ENCODE measurements at places on chromosomes 6 and 20.

GRCh38 chr6:35061651-35062410 is 79.3 kb downstream of the TCP11 start:
- H3K27me3 ChIP-seq, result no peaks in the 10 kb centered on the region
- peaks cover 16% of the 10 kb centered on the region for H3K36me3 ChIP-seq
- H3K4me3 ChIP-seq, result no peak overlapping the region

DNA sequence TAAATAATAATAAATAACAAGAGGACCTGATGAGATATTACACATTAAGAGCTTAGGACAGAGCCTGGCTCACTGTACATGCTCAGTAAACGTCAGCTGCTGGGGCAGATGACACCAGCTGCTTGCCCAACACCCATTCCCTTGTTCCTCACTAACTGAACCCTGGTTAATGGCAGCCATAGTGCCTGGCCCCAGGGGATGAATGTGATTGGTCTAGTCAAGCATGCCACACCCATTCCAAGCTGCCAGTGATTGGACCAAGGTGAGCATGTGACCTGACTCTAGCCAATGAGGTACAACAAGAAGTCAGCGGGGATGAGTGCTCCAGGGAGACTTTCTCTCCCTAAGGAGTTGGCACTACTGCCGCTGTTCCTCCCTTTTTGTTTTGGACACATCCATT is 85.1 kb upstream of the PTPN1 start:
- no peak overlapping the region for H3K4me3 ChIP-seq
- no peaks in the 10 kb centered on the region for H3K36me3 ChIP-seq
- no peak for DNase-seq
- H3K27ac ChIP-seq, result no peak overlapping the region

- DNase-seq, result no peak
- no peaks in the 10 kb centered on the region for H3K27me3 ChIP-seq
- H3K4me1 ChIP-seq, result no peaks in the 10 kb centered on the region
- no peak overlapping the region for H3K4me3 ChIP-seq
Measured at GRCh38 chr6:41986339-41986738, 44.7 kb upstream of the CCND3 start.

DNA sequence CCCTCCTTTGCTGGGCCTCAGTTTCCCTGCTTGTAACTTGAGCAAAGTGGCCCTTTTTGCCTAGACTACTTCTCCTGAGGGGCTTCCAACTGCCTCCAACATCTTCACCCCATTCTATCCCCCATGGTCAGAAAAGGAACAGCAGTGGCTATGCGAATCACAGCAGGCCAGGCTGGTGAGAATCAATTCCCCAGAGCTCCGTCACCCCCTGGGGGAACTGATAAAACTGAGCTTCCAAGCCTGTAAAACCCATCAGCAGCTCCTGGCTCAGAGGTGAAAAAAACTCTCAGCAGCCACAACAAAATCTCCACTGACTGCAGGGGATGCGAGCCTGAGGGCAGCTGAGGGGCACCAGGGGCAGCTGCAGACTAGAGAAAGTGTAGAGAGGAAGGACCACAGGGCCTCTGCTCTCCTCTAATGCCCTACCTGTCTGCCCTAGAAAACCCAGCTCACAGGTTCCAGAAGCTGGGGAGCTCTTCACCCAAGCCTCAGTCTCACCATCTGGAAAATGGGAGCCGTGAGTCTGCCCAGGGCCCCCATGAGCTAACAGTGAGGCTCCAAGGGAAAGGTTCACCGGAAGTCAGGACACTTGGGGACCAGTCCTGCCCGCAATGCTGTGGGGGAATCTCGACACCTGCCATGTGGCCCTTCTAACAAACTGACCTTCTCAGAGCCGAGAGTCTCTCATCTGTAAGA is 120.6 kb downstream of the GRM4 start:
- no peak for DNase-seq
- H3K4me3 ChIP-seq, result no peak overlapping the region
- H3K27me3 ChIP-seq, result no peaks in the 10 kb centered on the region
- no peaks in the 10 kb centered on the region for H3K36me3 ChIP-seq
- no peak overlapping the region for H3K27ac ChIP-seq
- H3K4me1 ChIP-seq, result no peaks in the 10 kb centered on the region

GRCh38 chr6:130362128-130362527 is 3.7 kb upstream of the TMEM200A start:
- H3K4me3 ChIP-seq, result no peak overlapping the region
- H3K4me1 ChIP-seq, result no peaks in the 10 kb centered on the region
- H3K27ac ChIP-seq, result no peak overlapping the region
- no peaks in the 10 kb centered on the region for H3K36me3 ChIP-seq

DNA sequence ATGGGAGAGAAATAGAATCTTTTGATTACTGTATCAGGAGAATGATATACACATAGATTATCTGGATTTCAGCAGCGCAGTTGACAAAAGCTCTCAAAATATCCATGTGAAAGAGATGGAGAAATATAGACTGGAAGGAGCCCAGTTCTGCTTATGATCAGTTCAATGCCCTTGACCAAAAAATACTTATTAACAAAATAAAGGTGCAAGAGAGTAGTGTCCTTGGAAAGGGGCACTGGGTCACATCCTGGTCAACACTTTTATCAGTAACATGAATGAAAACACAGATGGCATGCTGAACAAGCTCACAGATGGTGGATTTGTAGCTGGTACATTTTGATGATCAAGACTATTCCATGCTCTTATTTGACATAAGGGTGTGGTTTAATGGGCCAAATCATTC is 63.9 kb upstream of the PLEKHG1 start:
- no peaks in the 10 kb centered on the region for H3K27me3 ChIP-seq
- no peak overlapping the region for H3K4me3 ChIP-seq
- DNase-seq, result no peak
- H3K27ac ChIP-seq, result no peak overlapping the region

- no peaks in the 10 kb centered on the region for H3K4me1 ChIP-seq
- no peak overlapping the region for H3K27ac ChIP-seq
- no peaks in the 10 kb centered on the region for H3K36me3 ChIP-seq
- no peak for DNase-seq
Measured at GRCh38 chr20:62210496-62210855, 9.6 kb downstream of the HRH3 start.

DNA sequence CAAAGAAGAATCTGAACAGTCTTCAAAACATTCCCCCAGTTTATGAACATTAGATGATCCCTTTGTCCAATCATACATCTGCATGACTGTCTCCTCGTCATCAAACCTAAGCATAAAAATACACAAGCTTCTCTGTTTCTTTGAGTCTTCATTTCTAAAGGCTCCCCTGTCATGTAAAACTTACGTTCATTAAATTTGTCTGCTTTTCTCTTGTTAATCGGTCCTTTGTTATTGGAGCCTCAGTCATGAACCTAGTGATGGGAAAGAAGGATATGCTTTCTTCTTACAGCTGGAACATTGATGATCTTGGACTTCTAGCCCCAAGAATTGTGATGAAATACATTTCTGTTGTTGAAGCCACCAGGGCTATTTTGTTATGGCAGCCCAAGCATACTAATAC is 18.0 kb upstream of the RIPOR2 start:
- H3K27ac ChIP-seq, result no peak overlapping the region
- DNase-seq, result no peak
- no peaks in the 10 kb centered on the region for H3K36me3 ChIP-seq
- peaks cover 13% of the 10 kb centered on the region for H3K4me1 ChIP-seq

DNA sequence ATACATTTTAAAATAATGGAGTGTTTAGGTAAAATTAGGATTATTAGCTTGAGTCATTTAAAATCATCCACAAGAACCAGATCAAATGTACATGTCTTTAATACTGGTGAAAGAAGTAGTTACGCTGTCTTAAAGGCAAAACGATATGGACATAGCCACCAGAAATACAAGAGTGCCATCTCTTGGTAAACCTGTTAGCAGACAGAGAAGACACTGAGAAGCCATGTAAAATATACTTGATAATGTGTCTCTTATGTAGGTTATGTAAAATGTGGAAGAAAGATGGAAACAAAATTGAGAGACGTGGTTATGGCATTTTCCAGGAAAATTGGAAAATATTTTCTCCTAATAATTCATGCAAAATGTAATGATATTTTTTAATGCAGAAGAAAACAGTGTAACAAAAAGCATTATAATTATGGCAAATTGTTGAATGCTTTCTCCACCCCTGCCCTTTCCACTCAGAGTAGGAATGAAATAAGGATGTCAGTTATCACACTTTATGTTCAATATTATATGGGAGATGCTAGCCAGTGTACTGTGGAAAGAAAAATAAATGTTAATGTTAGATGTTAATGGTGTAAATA is 12.2 kb upstream of the SLC17A2 start:
- no peaks in the 10 kb centered on the region for H3K27me3 ChIP-seq
- H3K36me3 ChIP-seq, result no peaks in the 10 kb centered on the region
- no peak for DNase-seq
- no peaks in the 10 kb centered on the region for H3K4me1 ChIP-seq
- no peak overlapping the region for H3K4me3 ChIP-seq

GRCh38 chr20:40287683-40288082 is 401.4 kb downstream of the MAFB start:
- H3K27me3 ChIP-seq, result no peaks in the 10 kb centered on the region
- H3K4me1 ChIP-seq, result peaks cover 16% of the 10 kb centered on the region
- DNase-seq, result no peak

GRCh38 chr20:50325215-50325614 is 134.6 kb downstream of the CEBPB start:
- no peaks in the 10 kb centered on the region for H3K27me3 ChIP-seq
- peaks cover 19% of the 10 kb centered on the region for H3K4me1 ChIP-seq
- peak; percentile 1 for DNase-seq
- H3K4me3 ChIP-seq, result no peak overlapping the region
- no peak overlapping the region for H3K27ac ChIP-seq

GRCh38 chr20:63042448-63043071 is 35.8 kb upstream of the BHLHE23 start:
- DNase-seq, result no peak
- H3K27me3 ChIP-seq, result no peaks in the 10 kb centered on the region
- H3K36me3 ChIP-seq, result no peaks in the 10 kb centered on the region
- H3K4me1 ChIP-seq, result no peaks in the 10 kb centered on the region
- H3K27ac ChIP-seq, result no peak overlapping the region

DNA sequence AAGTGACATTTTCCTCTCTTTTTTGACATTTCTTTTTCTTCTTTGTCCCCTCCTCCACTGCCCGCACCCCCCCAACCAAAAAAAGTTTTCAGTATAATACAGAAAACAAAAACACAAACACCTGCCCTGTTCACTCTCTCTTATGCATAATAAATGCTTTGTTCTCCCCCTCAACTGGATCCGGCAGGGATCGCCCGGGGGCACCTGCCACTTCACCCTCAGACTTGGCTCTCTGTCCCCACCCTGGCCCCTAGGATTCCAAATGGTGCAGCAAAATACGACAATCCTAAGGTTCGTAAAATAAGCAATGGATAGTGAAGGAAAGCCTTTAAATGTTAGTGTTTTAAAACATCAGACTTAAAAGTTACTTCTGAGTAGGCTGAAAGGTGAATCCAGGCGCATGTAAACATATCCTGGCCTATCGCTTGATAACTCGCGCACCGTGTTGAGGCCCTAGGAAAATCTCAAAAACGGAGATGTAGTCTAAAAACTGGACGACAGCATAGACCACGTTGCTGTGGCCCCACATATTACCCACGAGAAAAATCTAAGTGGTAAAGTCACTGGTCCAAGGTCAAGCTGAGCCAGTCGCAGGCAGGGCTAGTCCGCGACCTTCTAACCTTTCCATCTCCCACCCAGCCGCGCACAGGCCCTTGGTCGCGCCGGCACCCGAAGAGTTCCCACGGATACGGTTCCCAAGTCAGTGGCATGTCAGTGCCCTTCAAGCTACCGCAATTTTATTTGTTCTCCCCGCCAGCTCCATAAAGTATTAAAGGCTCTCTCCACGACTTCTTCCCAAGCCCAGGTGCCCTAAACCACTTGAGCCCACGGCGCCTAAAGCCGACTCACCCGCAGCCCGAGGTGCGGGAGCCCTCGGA is 130.8 kb downstream of the OGFRL1 start:
- H3K4me1 ChIP-seq, result peaks cover 28% of the 10 kb centered on the region
- H3K36me3 ChIP-seq, result peaks cover 7% of the 10 kb centered on the region
- DNase-seq, result peak; percentile 35
- no peaks in the 10 kb centered on the region for H3K27me3 ChIP-seq

DNA sequence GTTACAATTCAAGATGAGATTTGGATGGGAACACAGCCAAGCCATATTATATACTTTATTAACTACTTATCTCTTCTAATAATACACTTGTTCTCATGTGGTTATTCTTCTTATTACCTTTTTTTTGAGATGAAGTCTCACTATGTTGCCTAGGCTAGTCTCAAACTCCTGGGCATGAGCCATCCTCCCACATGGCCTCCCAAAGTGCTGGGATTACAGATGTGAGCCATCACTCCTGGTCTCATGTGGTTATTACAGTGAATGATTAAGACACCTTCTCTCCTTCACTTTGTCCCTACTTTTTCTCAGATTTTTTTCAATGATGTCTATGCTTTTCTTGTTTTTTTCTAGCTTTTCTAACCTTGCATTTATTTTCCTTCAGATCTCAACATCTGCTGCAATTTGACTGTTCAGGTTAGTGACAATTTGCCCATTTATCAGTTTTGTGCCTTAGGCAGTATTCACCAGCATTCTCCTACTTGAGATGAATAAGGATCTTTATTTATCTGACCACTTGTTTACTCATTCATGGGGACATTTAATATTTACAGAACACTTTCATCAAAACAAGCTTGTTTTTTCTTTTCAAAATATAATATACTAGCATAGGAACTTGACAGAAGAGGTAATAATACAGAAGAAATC is 105.7 kb downstream of the SLC16A10 start:
- no peaks in the 10 kb centered on the region for H3K4me1 ChIP-seq
- H3K27me3 ChIP-seq, result no peaks in the 10 kb centered on the region
- no peak overlapping the region for H3K4me3 ChIP-seq
- DNase-seq, result no peak
- no peak overlapping the region for H3K27ac ChIP-seq
- no peaks in the 10 kb centered on the region for H3K36me3 ChIP-seq

DNA sequence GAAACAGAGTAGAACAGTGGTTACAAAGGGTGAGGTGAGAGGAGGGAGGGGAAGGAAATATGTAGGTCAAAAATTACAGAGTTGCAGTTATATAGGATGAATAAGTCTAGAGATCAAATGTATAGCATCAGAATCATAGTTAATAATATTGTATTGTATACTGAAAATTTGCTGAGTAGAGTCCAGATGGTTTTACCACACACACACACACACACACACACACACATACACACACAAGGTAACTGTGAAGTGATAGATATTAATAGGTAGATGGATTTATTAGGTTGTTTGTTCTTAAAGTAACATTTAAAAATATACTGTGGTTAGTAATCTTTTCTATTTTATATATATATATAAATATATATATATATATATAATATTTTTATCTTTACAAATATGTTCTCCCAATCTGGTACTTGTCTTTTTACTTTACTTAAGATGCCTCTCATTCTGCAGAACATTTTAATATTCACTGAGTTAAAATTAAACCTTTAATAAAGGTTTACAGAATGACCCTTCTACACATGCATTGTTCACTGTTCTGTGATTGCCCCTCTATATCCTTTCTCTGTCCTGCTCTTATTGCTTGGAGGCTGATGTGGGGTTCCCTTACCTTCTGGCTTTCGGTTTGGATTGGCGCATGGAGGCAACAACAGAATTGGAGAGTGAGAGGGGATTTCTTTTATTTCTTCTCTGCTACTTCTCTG is 408 bp downstream of the PTCHD4 start:
- DNase-seq, result no peak
- no peak overlapping the region for H3K4me3 ChIP-seq
